ENCODE measurements at places on chromosomes 16 and 17.

DNA sequence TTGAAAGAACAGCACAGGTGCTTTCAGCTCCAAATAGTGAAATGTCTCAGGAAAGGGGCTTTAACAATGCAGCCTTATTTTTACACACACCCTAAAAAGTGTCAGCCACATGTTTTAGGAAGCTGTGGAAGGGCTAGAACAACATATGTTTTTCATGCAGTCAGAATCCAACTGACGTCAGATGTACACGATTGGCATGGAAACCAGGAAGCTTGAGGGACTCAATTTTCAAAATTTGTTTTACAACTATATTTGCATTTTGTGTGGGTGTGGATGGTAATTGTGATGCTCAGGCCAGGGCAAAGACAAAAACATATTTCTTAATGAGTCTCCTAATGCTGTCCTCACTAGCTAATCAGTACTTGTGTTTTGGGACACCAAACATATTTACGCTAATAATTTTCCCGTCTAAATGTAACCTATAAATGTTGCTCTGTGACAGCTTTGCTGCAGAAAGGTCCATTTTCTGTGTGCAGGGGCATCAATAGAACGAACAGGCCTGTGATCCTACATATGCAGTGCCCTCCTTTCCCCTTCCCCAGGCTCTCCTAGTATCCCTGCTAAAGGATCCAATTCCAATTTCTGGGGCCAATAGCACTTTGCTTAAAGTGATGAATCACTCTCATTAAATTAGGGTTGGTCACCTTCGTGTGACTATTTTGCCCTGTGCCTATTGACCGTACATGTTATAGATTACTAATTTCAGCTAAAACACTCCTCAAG is 434.0 kb upstream of the CDH5 start:
- no peak for DNase-seq

GRCh38 chr16:51034481-51035109 is 116.5 kb downstream of the SALL1 start:
- DNase-seq: no peak

- no peak for DNase-seq
These were observed 12.3 kb upstream of the FASN start for GRCh38 chr17:82110298-82110697.

DNA sequence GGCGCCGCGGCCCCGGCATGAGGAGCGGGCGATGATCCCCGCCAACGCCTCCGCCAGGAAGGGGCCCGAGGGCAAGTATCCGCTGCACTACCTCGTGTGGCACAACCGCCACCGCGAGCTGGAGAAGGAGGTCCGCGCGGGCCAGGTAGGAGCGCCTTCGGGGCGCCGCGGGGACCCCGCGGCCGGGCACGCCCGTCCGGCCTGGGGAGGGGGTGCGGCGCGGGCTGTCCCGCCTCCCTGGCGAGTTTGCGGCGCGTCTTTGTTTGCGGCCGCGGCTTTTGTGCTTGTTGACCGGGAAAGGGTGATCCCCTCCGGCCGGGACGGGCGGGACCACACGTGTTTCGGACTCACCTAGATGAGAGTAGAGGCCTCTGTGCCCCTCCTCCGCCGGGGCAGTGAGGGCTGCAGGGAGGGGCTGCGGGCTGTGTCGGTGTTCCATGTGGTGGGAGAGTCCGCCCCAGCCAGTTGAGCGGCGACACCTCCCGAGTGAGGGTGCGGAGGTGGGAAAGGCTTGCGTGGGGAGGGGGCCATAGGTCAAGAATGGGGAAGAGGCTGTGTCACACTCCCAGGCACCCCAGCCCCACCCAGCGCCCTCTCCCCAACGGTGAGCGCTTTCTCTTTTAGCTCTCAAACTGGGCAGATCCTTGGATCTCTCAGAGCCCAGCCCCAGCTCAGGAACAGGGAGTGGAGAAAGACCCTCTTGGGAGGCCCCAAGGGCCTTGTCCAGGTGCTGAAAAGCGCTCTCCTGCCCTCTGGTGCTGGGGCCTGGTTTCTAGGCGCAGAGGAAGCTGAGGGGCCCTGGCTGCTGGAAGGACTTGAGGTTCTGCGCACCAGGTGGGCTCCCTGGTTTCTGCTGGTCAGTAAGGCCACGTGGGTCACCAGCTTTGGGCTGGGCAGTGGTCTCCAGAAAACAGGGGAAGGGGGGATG is 923 bp downstream of the ANKRD13B start:
- no peak for DNase-seq

GRCh38 chr17:11511696-11512095 is 86.6 kb upstream of the DNAH9 start:
- DNase-seq: no peak

DNA sequence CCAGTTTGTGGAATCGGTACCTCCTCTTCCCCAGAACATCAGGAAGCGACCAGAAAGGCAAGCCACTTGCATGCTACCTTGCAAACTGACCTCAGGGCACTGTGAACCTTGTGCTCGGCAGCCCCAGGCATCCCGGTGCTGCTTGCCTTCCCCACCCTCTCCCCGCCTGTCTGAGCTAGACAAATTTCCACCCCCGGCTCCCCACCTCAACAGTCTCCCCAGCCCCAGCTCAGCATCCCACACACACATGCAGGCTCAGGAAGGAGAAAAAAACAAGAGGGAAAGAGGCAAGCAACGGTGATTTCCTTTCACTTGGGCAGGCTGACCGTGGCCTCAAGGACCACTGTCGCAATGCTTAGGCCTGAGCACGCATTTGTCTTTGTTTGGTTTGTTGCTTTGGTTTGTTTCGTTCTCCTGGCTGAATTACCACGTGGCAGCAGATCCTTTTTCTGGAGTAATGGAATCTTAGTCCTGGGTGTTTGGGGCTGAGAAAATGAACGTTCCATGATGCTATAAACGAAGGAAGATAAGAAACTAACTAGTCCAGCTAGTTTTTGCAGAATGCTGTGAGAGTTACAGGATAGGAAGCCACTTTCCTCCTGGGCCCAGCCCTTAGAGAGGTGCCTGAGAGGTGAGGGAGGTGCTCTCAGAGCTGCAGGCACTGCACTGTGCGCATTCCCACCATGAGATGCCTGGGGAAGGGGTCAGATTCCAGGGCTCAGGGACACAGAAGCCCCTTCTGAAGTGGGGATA is 27.9 kb downstream of the SDK2 start:
- no peak for DNase-seq

- DNase-seq: peak; percentile 76
These were observed 20.8 kb downstream of the DCUN1D3 start for GRCh38 chr16:20879175-20880040.

Measured in astrocyte (in vitro differentiated cells and primary cell).